Ureter (tissue), 1 donor: ENCODE measurements at places on chromosomes 3 and 15.

DNA sequence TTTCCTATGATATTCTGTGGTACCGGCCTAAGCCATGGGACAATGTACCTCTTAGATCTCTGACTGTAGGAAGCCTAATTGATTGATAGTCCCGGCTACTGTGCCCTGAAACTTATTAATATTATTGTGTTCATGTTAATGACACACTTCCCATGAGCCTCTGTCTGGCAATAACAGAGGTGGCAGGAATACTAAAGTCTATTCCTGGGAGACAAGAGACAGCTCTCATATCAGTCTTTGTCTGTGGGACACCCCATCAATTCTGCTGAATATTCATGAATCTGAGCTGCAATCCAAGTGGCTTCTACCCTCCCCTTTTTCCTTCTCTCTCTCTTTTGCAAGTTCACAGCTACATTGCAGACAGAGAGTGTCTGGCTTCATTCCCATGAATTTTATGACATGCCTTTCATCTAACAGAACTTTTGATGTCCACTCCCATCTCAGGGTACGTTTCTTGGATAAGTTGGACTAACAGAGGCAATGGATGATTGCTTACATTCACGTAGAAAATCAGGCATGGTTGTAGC, 907.5 kb downstream of the ZPLD1 start:
- no peak for DNase-seq

DNA sequence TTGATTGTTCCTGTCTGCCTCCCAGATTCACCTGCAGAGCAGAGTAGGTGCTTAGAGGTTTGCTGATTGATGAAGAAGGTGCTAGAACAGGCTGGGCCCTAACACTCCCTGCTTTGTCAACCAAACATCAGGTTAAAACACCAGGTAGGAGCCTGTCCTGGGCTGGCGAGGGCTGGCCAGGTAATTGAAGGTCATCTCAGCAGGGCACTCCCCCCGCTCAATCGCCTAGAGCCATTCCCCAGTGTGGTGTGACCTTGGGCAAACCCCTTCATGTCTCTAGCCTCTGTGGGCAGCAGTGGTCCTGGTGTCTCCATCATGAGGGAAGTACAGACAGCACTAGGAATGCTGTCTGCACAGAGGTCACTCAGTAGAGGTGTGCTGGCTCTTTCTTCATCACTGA, 88.3 kb downstream of the KLF15 start:
- DNase-seq = no peak

DNA sequence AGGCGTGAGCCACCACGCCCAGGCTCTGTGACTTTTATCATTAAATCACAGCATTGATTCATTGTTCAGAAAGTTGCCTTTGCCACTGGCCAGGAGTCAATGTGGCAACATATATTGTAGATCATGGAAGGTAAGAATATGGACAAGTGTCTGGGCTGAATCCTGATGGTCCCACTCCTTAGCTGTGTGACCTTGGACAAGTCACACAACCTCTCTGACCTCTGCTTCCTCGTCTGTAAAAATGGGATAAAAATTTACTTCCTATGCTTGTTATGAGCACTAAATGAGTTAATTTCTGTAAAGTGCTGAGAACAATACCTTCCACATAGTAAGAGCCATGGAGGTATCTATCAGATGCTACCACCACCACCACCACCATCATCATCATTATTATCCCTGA, 103.5 kb upstream of the RAD18 start:
- no peak for DNase-seq

GRCh38 chr3:183917776-183918175, 33.1 kb upstream of the PARL start:
- no peak for DNase-seq

GRCh38 chr3:57952208-57952631, 56.0 kb upstream of the FLNB start:
- DNase-seq = peak; percentile 79

- DNase-seq = no peak
Observed at GRCh38 chr3:168534761-168535160, 439.0 kb upstream of the GOLIM4 start.

DNA sequence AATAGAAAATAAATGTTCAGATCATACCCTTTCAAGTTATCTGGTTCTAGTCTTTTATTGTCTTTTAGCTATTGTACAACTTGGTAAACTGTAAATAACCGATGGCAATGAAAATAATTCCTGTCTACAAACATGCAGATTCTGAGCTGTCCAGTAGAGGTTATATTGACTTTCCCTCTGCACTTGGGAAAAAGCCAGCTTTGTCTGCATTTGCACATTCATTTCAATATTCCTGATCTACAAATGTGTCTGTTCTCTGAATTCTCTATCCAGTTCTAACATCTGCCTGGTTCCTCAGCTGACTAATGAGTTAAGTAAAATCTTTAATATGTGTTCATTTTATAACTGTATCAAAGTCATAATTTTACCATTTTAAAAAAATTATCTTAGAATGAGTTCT, 408.5 kb downstream of the ERC2 start:
- no peak for DNase-seq

DNA sequence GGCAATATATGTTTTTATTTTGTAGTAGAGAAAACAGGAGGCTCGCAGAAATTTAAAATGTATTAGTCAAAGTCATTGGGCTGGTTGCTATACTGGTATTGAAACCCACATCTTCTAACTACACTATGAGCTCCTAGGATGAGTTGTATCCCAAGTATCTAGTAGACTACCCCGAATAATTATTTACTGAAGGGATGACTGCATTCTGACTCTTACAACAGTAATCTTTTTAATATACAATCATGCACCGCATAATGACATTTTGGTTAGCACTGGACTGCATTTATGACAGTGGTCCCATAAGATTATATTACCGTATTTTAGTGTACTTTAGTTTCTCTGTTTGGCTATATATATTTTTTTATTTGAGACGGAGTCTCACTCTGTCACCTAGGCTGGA, 15.3 kb downstream of the PIGB start:
- DNase-seq = no peak

DNA sequence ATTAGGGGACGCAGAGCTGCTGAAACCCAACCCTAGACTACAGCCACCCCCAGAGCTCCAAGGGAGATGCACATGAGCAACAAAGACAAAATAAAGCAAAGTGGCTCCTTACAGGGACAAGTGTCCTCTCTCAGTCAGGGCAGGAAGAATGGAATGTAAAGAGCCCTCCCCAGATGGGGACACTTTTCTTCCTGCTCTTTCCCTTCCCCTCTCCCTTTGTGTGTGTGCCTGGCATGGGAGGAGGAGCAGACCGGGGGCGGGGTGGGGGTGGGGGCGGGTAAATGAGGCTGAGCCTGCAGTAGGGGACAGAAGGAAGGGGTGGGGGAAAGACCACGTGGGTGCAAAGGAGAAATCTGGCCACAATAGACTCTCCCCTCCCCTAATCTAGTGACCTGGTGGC, 37.4 kb downstream of the ACAA1 start:
- no peak for DNase-seq

DNA sequence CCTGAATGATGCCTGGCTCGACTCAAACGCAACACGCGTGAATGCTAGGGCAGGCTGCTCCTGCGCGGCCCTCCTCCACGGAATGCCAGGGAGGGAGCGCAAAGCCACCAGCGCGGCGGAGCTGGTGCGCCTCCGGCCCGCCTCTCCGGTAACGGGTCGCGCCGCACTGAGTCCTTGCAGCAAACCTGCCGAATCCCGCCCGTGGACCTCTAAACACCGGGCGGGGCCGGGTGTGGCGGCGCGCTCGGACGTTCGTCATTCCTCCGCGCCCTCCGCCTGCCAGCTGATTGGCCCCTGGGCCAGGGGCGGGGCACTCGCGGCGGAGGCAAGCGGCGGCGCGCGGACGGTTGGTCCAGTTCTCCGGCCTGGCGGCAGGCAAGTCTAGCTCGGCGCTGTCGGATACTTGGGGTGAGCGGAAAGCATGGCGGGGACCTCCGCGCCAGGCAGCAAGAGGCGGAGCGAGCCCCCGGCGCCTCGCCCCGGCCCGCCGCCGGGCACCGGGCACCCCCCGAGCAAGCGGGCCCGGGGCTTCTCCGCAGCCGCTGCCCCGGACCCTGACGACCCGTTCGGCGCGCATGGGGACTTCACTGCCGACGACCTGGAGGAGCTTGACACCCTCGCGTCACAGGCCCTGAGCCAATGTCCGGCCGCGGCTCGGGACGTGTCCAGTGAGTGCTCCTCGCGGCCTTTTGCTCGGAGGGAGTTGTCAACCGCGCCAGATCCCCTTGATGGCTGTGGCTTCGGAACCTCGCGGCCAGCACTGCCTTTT, at the start of gene ATRIP:
Gene ATRIP (plus strand): TSS at position 313 of the 769 bp plus-strand sequence. CDS start 109 bp downstream, at position 422.
- peak; percentile 92 for DNase-seq

DNA sequence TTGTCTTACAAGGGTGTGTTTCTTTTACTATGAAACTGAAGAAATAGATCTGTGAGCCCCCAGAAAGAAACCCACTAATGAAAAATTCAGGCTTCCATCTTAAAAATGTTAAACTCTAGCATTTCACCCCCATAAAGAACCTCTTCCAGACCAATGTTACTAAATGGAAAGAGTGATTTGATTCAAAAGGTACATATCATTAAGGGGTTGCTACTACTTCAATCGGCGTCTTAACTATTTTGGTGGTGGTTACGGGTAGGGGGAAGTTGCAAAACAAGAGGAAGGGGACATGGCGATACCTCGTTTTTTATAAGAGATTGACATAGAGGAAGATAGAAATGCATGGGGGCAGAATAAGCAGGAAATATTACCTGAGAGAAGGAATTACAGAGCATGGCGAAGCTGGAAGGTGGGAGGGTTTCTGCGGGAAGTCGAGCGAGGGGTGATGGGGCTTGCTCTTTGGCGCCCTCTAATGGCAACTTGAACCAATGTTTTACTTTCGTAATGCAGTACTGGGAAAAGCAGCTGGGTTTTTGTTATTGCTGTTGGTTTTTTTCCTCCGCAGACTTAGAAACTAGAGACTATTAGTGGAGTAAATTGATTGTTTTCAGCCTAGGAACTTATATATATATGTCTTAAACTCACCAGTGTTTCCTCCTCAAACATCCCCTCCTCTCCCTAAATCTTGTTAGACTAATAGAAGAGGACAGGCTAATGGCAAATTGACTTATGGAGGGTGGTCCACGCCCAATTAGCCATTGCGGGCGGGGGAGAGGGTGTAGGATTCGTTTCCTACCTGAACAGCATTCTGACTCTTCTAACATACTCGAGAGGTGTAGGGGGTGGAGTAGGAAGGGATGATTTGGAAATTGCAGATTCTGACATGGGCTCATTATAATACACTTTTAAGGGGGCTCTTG, 11.3 kb upstream of the SOX2 start:
- no peak for DNase-seq

GRCh38 chr15:56469483-56469882, 4.5 kb upstream of the MNS1 start:
- no peak for DNase-seq

DNA sequence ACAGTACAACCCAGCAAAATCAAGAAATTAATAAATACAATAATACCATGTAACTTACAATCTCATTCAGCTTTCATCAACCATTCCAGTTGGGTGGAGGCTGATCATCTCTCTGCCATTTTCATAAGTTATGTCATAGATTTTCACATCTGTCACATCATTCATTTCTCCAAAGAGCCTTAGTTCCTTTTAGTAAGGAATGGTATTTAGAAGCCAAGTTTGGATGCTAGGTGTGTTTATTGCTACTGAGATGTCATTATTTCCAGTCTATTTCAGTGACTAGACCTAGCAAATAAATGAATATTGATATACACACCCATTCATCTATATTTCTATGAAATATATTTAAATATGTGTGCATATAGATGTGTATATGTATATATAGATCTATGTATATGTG, 2.7 kb upstream of the UBL7 start:
- no peak for DNase-seq

GRCh38 chr3:2967871-2968270, 142.3 kb downstream of the IL5RA start:
- DNase-seq = no peak

DNA sequence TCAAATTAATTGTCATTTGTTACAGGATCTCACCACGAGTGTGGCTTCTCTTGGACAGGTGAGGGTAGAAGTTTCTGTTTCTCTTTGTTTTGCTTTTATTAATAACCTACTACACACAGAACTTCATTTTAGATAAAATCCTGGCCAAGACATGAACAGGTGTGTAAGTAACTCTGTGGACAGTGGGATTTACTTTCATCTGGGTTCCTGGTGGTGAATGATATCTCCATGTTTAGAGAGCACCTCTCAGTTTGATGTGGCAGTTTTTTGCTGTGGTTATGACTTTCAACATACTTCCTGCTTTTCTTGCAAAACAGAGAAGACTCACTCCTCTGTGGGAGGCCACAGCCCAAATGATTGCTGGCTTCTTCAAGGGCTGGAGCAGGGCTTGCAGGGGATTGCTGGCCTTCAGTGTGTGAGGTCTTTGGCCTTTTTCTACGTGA, 71.1 kb upstream of the XCR1 start:
- no peak for DNase-seq

DNA sequence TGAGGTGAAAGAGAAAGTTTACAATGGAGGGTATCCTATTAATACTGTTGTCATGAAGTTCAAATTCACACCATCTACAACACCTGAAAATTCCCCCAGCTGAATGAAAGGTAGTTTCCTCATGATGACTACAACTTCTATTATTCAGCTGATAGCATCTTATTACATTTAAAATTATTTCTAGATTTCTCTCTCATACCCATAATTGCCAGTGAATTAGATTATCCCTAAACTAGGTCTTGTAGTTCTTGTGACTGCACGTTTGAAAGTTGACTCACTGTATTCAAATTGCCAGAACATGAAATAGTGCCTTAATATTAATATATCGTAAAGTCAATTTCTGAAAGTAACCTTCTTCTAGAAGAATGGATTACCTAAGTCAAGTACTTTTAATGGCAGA, 82.4 kb downstream of the FBXL22 start:
- DNase-seq = no peak

DNA sequence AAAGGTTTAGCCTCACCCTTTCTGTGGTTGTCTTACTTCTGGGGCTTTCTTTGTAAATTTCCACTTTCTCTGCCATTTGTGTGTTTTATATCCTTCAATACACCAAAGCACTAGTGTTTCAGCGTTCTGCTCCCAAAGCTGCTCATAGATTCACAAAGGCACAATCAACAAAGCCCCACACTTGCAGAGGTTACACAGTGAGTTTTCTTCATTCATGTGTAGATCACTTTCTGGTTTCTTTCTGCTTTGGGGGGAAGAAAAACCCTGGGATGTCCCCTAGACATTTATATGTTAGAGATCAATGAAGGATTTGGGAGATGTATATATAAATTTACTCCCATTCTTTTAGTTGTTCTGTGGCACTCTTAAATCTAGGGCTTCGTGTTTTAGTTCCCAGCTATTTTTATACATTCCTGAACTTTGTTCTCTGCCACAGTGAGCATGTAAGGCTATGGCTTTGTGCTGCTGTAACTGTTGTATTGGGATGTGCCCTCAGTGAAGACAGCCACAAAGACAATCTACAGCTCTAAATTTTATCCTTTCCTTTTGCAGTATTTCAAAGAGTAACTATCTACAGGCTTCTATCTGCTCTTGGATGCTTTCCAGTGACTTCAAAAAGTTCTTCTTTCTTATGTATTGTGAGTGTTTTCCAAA, 636.5 kb downstream of the ZBBX start:
- no peak for DNase-seq
